ENCODE measurements at places on chromosomes 5 and 9.

- no peak for DNase-seq
Measured at GRCh38 chr5:168273056-168273980, 18.1 kb upstream of the WWC1 start.

DNA sequence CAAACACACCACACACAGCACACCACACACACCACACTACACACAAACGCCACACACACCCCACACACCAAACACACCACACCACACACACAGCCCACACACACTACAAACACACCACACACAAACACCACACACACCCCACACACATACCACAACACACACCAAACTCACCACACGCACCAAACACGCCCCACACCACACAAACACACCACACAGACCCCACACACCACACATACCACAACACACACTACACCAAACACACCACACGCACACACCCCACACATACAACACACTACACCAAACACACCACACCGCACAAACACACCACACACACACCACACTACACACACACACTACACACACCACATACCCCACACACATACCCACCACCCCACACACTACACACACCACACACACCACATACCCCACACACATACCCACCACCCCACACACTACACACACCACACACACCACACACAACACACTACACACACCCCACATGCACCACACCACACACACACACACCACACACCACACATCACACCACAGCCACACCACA, 151.2 kb downstream of the ERCC6L2 start:
- no peak for DNase-seq

DNA sequence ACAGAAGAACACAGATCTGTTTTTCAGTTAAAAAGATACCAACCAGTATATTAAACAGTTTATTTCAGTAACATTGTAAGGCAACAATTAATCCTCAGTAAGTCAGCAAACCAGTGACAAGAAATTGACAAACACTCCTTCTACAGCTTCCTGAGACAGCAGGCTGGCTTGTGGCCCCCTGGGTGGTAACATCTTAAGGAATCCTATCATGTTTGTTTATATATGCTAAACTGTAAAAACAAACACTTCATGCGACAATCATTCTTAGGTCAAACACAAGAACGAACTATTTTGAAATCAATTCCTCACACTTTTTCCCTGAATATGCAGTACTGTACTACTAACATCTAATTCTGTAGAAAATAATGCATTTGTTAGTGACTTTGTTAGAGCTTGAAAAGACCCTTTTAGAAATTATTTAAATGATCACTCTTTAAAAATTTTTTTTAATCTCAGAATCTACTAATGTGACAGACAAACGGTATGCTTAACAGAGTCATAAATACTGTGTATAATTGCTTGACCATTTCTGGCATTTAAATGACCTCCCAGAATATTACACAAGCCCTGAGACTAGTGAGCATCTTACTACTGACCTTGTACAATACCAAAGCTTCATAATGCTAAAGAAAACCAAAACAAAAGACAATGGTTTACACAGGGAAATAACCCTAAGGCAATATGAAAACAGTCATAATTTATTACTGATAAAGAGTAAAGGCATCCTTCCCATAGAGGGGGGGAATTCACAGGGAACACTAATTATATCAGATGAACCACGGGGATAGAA, 48.2 kb downstream of the ERMP1 start:
- no peak for DNase-seq

GRCh38 chr5:37121027-37121426, 128.1 kb downstream of the CPLANE1 start:
- DNase-seq: no peak

DNA sequence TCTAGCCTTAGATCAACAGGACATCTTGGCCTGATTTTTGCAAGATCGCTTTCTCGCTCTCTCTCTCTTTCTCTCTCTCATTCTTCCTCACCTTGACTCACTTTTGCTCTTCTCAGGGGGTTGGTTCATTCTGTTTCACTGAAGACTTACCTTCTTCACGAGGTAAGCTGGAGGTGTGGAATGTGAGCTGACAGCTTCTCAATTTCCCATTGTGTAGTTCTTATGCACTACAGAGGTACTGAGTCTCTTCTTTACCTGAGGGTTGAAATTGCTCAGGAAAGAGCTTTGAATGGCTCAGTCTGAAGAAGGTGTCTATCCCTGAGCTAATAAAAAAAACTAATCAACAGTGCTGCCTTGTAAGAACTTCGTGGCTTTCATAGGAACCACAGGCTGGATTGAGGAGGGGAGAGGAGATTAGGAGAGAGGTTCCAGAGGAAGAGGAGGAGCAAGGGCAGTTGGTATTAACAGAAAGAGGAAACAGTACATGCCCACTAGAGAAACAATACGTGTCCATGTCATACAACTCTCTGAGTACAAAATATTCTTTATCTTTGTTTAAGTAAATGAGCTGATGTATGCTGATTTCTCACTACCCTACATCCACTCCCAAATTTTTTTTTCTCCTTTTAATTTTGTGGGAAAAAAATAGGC, 192.2 kb downstream of the TMEM167A start:
- DNase-seq: no peak

DNA sequence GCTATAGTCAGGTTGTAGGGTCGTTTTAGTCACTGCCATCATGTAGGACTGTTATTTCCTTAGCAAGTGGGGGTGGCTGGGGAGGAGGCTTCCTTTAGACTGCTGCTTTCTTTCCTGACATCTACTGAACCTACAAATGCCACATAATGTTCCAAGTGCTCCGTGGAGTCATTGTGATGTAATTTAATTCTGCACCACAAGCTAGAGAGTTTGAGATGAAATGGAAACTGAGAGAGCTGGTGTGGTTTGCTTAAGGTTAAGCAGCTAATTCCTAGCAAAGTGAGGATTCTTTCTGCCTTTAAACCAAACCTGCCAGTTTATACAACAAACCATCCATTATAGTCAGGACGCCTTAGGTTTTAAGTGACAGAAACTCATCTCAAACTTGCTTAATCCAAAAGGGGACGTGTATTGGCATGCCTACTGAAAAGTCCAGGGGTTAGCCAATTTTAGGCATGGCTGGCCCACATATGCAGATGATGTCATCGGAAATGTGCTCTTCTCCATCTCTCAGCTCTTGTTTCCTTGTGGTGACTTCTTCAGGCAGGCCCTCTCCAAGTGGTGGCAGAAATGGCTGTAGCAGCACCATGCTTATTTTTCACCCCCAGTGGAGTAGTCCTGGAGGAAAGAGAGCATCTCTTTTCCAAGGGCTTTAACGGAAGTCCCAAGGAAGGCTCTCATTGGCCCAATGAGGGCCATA, 30.5 kb downstream of the ZNF618 start:
- DNase-seq: no peak

- no peak for DNase-seq
Measured at GRCh38 chr5:89080467-89081116, 197.6 kb upstream of the MEF2C start.

GRCh38 chr9:89902450-89903140, 297.8 kb downstream of the GADD45G start:
- no peak for DNase-seq

DNA sequence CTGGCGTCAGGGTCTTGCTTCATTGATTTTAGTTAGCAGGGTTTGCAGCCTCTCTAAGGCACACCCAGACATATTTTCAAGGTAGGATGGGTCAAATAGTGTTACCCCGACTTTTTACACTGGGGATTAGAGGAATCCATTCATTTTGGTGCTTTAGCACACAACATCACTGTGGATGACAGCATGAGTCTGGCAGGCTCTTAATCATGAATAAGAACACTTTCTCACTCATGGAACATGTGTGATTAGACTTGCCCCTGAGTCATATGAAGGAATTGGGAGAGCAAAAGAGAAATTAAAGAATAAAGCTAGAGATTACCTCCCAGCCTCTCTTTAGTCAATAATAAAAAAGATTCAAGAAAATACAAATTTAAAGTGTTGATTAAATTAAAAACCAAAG, 175.6 kb downstream of the SEMA5A start:
- DNase-seq: no peak

DNA sequence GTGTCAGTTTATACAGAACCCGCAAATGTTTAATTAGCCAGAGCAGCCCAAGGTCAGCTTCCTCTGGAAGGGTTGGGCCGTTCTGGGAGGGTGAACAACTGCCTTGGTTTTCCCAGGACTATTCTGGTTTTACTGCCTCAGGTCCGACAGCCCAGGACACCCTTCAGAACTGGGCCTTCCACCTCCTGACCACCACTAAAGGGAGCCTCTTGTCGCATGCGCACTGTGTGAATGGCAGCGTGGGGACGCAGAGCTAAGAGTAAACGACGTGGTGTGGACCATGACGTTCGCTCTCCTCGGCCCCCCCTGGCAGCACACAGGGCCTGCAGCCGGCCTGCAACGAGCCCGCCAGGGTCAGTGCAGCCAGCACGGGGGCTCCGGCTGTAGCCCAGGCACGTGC, 214.9 kb downstream of the FANCC start:
- no peak for DNase-seq

- no peak for DNase-seq
Measured at GRCh38 chr9:119003882-119004617, 365.2 kb downstream of the BRINP1 start.

- no peak for DNase-seq
Measured at GRCh38 chr9:106945727-106946660, 83.0 kb downstream of the ZNF462 start.

DNA sequence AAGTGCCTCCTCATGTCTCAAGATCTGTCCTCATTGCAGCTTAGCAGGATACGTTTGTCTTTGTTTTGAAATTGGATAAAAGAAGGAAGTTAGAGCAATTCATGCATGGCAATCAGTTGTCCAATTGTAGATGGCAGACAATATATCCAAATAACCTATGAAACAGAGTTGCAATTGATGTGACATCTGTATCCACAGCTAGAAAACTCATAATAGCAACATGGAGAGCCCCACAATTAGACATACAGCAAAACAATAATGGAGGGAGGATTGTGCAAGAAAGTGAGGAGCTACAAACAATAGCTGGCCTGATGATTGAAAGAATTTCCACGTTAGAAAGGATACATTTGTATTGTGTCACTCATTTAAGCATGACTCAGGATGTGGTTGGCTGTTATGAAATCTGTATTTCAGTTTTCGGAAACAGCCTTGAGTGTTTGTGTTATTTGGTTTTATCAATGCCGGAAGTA, 132.0 kb downstream of the FAM174A start:
- DNase-seq: no peak

DNA sequence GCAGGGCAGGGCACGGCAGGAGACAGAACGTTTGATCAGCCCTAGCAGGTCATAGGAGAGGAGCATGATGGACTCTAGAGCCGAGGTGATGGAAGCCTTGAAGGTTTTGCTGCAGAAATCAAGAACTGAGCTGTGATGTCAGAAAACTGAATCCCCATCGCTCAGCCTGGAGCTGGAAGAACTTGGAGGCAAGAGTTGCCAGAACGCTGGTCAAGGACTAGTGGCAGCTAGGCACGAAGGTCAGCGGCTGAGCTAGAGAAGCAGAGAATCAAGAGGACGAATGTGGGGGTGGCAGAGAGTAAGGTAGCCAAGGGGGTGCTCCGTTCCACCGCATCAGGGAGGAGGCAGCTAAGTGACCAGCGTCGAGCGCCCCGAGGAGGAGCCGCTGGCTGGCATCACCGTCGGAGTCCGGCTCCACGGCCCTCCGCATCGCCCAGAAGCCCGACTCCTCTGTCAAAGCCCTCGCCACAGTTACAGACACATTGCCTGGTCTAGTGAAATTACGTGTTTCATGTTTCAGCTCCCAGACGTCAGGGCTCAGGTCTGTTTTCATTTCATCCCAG, 1.2 kb upstream of the GALNT10 start:
- DNase-seq: no peak

- DNase-seq: no peak
Measured at GRCh38 chr5:178483620-178484019, 106.6 kb downstream of the COL23A1 start.

DNA sequence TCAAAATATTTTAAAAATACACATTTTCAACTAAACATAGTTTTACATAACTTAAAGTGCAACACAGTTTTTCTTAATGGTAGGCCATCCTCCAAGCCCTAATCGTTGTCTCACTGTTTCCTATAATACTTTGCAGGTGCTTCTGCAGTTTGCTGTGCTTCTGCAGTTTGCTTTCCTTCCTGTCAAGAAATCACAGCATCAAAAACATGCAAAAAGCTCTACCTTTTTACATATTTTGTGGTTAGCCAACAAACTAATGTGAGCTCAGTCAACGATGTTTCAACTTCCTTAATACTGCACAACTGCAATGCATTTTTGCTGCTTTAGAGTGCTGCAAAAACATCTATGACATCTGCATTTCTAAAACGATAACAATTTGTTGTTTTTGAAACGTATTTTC, 25.2 kb downstream of the EMB start:
- DNase-seq: no peak

DNA sequence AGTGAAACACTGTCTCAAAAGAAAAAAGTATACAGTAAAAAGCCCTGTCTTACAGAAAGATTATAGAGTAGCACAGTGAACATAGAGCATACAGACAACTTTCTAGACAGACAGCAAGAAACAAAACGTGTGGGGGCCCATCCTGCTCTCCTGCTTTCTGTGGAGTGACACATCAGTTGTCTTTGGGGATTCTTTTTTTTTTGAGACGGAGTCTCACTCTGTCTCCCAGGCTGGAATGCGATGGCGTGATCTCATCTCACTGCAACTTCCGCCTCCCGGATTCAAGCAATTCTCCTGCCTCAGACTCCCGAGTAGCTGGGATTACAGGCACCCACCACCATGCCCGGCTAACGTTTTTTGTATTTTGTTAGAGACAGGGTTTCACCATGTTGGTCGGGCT, 14.9 kb downstream of the CDHR2 start:
- no peak for DNase-seq

DNA sequence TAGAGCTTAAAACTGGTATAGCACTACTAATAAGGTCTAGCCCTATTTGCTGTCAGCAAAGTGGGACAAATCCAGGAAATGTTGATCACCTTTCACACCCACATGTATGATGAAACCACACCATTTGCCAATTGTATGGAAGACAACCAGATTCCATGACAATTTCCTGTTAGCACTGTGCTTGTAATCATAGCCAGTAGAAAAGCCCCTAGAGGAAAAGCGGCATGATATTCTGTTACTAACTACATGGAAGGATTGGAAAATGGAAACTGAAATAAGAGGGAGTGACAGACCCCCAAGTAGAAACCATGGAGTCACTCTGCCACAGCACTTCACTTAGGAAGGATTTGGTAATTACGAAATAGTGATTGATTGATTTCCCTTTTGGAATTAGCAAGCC, 923 bp downstream of the SPATA6L start:
- no peak for DNase-seq

- no peak for DNase-seq
Measured at GRCh38 chr9:124125651-124125977, 114.0 kb downstream of the LHX2 start.
